OCI-M1 (cell line): ENCODE measurements at places on chromosomes 12 and 14.

GRCh38 chr12:120965534-120966091, 12.7 kb upstream of the HNF1A start:
- no peak for DNase-seq

DNA sequence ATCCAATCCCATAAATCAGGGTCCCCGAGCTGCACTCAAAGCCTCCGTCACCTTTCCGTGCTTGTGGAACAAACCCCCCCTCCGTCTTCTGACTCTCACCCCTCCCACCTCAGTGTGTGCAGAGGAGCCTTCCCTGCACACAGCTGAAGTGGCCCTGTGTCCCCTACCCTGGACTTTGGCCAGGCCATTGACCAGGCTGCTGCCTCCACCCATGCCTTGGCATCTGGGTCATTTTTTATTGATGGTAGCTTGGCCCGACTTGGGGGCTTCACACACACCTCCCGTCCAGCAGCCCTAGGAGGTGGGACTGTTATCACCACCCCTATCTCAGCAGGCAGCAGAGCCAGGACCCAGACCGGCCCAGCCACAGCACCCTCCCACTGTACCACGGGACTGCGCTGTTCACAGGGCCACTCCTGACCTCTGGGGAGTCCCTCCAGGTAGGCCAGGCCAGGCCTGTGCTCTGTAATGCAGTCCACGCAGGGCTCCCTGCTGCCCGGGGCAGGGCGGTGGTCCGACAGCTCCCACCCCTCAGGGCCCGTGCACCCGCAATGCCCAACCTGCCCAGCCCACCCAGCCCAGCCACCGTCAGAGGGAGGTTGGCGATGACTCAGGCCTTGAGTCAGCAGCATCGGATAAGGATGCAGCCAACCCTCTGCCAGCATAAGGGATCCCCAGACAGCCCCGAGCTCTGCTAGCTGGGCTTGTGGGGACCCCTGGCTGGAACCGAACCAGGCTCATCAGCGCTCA, 9.2 kb upstream of the INF2 start:
- no peak for DNase-seq

DNA sequence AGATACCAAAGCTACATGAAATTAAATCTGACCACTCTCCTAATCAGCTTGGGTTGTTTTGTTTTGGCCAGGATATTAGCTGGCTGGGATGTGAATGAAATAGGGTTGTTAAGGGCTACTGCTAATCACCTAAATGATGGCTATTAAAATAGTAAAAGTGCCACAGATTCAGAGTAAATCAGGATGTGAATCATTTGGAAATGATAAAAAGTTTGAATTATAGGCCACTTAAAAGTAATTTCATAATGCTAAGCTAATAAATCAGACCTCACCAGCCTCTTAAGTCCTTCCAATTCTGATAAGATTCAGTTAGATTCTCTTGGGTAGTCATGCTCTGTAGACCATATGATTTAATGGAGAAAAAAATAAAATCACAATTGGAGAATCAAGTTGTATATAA, 12.0 kb downstream of the HELB start:
- no peak for DNase-seq

DNA sequence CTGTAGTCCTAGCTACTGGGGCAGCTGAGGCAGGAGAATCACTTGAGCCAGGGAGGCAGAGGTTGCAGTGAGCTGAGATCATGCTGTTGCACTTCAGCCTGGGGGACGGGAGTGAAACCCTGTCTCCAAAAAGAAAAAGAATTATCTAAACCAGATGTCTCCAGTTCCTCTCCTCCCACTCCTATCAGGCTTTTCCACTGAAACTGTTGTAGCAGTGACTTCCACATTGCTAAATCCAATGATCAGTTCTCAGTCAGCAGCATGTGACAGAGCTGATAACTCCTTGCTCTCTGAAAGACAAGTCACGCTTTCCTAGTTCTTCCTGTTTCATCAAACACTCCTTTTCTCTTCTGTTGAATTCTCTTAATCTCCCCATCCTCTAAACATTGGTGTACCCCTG, 8.6 kb downstream of the SLC38A6 start:
- peak; percentile 94 for DNase-seq

DNA sequence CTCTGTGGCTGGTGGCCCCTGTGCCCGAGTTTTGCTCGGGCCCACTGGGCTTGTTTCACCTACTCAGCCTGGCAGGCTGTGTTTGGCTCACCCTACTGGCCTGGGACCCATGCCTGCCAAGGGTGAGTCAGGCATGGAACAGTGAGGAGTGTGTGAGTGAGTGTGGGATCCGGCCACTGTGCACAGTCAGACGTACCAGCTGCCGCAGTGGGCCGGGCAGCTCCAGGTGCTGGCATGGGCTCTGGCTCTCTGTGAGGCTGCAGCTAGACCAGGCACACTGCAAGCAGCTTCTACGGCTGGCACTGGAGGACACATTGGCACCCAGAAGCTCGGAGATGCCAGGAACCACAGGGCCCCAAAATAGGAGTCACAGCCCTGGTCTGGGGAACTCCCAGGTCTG, 40.6 kb downstream of the HSD17B6 start:
- no peak for DNase-seq

- DNase-seq: no peak
Observed at GRCh38 chr14:52801014-52801712, 9.8 kb upstream of the GNPNAT1 start.

DNA sequence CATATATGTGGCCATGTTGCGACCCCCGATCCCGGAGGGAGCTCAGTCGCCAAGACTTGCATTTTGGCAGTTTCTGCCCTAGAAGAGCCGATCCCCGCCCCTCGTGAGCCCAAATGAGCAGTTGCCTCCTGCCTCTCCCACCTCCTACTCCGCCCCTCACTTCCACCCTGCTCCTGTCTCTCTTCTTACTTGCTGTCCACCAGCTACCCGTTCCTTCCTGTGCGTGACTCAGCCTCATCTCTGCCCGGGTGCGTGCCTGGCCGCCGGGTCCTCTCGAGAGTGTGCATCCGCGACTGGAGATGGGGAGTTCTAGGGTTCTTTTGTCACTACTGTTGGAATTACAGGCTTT, 585 bp downstream of the GPATCH2L start:
- peak; percentile 72 for DNase-seq
